D721Med (cell line): ENCODE measurements at places on chromosomes 6 and 20.

DNA sequence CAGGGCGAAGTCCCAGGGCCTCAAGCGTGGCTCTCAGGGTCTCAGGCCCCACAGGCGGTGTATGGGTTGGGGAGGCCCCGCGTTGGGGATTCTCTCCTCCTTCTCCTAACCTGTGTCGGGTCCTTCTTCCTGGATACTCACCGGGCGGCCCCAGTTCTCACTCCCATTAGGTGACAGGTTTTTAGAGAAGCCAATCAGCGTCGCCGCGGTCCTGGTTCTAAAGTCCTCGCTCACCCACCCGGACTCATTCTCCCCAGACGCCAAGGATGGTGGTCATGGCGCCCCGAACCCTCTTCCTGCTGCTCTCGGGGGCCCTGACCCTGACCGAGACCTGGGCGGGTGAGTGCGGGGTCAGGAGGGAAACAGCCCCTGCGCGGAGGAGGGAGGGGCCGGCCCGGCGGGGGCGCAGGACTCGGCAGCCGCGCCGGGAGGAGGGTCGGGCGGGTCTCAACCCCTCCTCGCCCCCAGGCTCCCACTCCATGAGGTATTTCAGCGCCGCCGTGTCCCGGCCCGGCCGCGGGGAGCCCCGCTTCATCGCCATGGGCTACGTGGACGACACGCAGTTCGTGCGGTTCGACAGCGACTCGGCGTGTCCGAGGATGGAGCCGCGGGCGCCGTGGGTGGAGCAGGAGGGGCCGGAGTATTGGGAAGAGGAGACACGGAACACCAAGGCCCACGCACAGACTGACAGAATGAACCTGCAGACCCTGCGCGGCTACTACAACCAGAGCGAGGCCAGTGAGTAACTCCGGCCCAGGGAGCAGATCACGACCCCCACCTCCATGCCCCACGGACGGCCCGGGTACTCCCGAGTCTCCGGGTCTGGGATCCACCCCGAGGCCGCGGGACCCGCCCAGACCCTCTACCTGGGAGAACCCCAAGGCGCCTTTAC lies at the start of gene HLA-G:
HLA-G (plus strand) TSS at position 247 of the 892 bp plus-strand sequence; CDS start at position 267, 20 bp downstream.
- DNase-seq = no peak

- no peak for DNase-seq
These were observed 242.2 kb upstream of the ECI2 start for GRCh38 chr6:4377603-4378002.

- DNase-seq = no peak
These were observed 70.7 kb downstream of the ANKRD6 start for GRCh38 chr6:89503641-89504040.

GRCh38 chr20:8139899-8140298 lies 7.8 kb downstream of the PLCB1 start:
- no peak for DNase-seq

- DNase-seq = no peak
These were observed 135.3 kb downstream of the HFE start for GRCh38 chr6:26222571-26222970.

- DNase-seq = no peak
These were observed 159.4 kb downstream of the QRSL1 start for GRCh38 chr6:106788761-106789160.
